ENCODE measurements at places on chromosomes 5 and 9.
A peak's percentile ranks its signal among the peaks of the same experiment; 100 is the strongest.

DNA sequence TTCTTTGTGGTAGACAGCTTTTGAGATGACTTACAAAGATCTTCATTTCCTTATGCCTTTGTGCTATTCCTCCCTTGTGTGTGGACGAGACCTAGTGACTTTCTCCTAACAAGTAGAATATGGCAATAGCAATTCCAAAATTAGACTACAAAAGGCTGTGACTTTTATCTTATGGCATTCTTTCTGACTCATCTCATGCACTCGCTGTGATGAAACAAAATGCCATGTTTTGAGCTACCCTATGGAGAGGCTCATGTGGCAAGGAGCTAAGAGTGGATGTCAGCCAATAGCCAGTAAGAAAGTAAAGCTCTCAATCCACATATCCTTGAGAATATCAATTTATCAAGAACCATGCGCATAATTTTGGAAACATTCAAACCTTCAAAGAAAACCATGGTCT lies 380.5 kb upstream of the SMC2 start:
- DNase-seq, result peak; percentile 69

- DNase-seq, result no peak
Measured at GRCh38 chr9:127987103-127987614, 6.4 kb upstream of the EEIG1 start.

DNA sequence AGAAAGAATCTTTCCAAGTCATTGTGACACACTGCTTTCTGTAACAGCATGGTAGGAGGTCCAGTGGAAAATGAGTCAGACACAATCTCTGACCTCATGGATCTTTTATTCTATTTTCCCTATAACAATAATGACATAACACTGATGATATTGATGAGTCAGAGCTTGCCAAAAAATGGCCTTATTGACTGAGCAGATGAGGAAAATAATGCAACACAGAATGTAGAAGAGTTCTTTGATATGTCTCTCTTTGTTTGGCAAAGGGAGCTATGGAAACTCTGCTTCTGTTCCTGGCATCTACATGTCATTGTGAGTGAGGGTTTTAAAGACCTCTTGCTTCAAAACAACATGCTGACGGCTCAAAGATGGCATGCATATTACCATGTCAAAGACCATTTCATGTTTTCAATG lies 443.1 kb upstream of the ZNF608 start:
- DNase-seq, result peak; percentile 48

GRCh38 chr5:78607864-78608263 lies 40.7 kb downstream of the LHFPL2 start:
- DNase-seq, result no peak

GRCh38 chr9:121721770-121722169 lies 70.3 kb downstream of the DAB2IP start:
- no peak for DNase-seq

DNA sequence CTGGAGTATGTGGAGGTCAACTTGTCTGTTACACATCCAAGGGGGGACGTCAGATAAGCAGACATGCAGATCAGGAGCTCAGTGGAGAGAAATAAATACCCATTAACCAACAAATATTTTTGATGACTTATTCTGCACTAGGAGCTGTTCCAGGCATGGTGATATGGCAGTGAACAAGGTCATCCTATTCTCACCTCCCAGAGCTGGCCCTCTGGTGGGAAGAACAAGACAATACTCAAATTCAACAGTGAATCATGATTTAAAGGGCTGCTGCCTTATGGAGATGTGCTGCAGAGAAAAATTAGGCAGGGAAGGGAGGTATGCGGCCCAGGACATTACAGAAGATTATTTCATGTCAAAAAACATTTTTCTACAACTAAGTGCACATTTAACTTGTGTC lies 36.5 kb downstream of the SYK start:
- peak; percentile 1 for DNase-seq

GRCh38 chr9:129954868-129955550 lies 88.0 kb downstream of the FNBP1 start:
- peak; percentile 64 for DNase-seq

DNA sequence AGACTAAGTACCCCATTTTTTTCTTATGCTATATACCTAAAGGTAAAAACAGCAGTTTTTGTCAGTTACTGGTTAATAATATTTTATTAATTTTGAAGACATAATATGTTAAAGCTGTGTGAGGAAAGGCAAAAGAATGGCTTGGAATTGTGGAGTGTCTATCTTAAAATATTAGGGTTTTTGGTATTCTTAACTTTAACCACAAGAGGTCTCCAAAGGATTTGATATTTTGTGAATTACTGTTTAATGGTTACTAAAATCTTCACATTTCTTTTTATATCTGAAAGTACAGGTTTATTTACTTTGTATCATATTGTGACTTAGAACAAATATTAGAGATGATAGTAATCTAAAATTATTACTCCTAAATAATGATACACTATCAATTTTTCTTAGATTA lies 32.0 kb upstream of the DHFR start:
- peak; percentile 45 for DNase-seq

All from choroid plexus epithelial cell (primary cell).